ENCODE measurements at places on chromosomes 6 and 20.

DNA sequence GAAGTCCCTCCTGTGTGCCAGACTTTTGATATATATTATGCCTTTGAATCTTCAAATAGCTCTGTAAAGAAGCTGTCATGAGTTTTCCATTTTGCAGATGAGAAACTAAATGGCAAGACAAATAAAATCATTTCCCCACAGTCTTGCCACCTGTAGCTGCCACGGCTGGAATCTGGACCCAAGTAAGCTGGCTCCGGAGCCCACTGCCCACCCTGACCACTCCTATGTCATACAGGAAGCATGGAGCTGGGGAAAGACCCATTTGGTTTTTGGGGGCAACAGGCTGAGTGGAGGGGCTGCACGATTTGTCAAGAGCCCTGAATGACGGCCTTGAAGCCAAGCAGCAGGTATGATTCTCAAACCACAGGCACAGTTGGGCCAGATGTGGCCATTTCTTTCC, 10.0 kb upstream of the SIRPA start:
- DNase-seq: no peak

DNA sequence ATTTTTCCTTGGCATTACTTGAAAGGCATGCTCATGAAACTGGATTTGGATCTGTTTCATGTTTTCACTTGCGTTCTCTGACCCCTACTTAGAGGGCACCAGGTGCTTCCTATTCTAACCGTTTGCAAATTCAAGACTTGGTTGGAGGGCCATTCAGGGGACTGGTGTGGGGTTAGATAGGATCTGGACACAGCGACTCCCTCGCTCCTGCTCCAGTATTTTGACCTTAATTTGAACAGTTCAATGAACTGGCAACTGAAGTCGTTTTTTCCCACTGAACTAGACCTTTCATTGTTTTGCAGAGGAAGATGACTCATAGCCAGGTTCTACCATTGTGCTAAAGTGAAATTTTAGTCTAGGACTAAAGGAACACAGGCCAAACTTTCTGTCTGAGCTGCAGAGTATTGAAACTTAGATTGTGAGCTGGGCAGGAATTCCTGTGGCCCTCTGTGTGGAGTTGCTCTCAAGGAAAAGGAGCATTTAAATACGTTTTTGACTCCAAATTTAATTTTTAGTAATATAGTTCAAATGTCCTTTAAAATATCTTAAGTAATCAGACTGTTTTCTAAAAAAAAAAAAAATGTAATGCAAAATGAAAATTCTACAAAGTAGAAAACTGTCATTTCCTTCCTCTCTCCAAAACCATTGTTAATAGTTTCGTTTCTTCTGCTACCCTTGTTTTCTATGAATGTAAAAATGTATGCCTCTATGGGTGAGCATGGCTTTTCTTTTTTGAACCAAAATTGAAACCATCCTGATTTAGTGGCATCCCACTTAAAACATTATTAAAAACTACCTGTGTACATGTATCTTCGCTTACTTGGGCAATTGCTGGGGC, 64.8 kb downstream of the UTRN start:
- no peak for DNase-seq

DNA sequence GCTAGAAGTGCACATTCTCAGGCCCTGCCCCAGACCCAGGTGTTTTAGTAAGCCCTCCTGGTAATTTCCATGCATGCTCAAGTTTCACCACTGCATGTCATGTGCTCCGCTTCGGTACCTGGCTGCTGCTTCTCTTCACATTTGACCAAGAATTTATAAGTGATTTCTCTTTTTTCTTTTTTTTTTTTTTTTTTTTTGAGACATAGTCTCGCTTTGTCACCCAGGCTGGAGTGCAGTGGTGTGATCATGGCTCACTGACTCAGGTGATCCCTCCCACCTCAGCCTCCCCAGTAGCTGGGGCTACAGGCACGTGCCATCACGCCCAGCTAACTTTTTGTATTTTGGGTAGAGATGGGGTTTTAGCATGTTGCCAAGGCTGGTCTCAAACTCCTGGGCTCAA, 16.0 kb downstream of the TM9SF4 start:
- DNase-seq: no peak

GRCh38 chr20:50911716-50912115, 19.5 kb downstream of the ADNP start:
- DNase-seq: no peak

DNA sequence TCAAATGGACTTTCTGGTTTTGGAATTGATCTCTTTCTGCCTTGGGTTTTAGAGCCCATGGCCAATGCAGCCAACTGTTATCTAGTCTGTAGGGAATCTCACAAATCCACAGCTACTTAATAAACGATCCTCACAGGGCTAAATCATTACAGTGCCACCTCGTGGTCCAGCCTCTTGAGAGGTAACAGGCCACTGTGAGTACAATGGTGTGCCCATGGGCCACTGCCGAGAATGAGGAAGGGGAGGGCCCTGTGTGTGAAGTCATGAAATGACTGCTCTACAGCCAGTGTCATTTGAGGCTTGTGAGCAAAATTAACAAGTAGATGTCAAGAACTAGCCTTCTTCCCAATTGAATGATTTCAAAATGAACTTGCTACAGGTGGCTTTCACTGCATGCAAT, 54.3 kb upstream of the GMPR start:
- peak; percentile 62 for DNase-seq

- no peak for DNase-seq
Observed at GRCh38 chr20:35788796-35789195, 17.0 kb downstream of the PHF20 start.

GRCh38 chr6:116438590-116439448, 22.4 kb upstream of the CALHM6 start:
- DNase-seq: no peak
